ENCODE measurements at places on chromosomes 2 and 18. TPM values are rescaled to one million over a fixed set of nuclear protein-coding genes. Genes with fewer than 3 reads are reported as not detected.

ASB18 gene
- total RNA-seq = not detected

GRB14 gene
- total RNA-seq = 6.2 TPM

SLC4A5 gene
- 7.3 TPM for total RNA-seq

ALPG gene
- total RNA-seq = not detected

DSG3 gene
- total RNA-seq = not detected

- DNase-seq = no peak
Measured at GRCh38 chr2:224400886-224401632, 848 bp downstream of the FAM124B start.

DNA sequence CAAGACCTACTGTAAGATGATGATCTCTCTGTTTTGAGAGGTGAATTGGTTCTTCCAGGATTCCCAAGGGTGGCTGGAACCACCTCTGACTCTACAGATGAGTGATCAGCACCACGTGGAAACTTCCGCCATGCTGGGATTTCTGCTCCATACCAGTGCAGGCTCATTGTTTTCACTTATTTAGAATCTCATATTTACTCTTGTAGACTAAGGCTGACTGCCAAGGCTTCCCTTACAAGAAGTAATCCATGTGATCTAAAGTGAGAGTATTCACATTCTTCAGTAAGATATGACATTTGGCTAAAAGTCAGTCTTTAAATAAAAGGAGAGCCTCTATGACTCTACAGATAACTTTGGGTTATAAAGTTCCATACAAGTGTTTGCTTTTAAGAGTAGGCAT lies 322.9 kb upstream of the RAB12 start:
- no peak for DNase-seq

- DNase-seq = no peak
Measured at GRCh38 chr18:28875059-28875458, 698.1 kb upstream of the CDH2 start.

- no peak for DNase-seq
Measured at GRCh38 chr2:99504844-99505584, 15.2 kb upstream of the REV1 start.

GRCh38 chr2:120469426-120469825 lies 123.5 kb downstream of the INHBB start:
- DNase-seq = peak; percentile 43

GRCh38 chr2:190922376-190922775 lies 41.8 kb downstream of the GLS start:
- no peak for DNase-seq

- no peak for DNase-seq
Measured at GRCh38 chr2:121735518-121736074, 1.1 kb downstream of the NIFK start.
